ENCODE measurements at places on chromosomes 4 and X.

- no peak for DNase-seq
Measured at GRCh38 chr4:38080061-38080974, 120.1 kb downstream of the PTTG2 start.

GRCh38 chr4:2361366-2362265, 56.8 kb downstream of the ZFYVE28 start:
- DNase-seq, result no peak

GRCh38 chr4:153643406-153644383, 40.4 kb upstream of the TLR2 start:
- DNase-seq, result no peak

DNA sequence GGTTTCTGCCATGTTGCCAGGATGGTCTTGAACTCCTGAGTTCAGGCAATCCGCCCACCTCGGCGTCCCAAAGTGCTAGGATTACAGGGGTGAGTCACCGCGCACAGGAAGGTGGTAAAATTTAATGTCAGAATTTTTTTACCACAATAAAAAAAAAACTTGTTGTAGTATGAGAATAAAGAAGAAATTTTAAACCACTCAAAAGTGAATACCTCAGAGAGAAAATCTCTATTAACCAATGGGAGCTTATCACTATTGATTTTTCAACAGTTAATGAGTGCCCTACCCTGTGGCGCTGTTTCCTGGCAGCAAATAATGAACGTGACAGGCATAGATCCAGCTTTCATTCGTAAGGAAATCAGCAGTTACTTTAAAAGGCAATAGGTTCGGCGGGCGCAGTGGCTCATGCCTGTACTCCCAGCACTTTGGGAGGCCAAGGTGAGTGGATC, 32.7 kb upstream of the SLC25A4 start:
- DNase-seq, result no peak

Measured in DND-41 (cell line).